Natural killer cell treated with Interleukin-12 subunit alpha and Interleukin-12 subunit beta and Interleukin-15 and Interleukin-18, amount 100 ng/mL, for 72 hours (primary cell): ENCODE measurements at places on chromosomes 1 and 21.

DNA sequence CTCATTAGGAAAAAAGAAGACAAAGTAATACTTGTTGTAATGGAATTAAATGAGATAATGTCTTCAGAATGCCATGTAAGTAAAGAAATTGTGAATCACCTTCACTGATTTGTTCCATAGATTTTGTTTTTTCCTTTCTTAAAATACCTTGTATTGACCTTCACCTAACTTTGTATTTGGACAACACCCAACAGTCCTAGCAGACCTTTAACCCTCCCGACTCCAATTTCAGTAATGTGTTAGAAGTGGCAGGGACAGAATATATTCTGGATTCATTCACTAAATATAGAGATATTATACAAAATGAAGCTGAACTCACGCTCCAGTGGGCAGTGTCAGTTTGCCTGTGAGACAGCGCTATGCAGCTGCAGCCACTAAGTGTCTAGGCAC is 57.9 kb downstream of the UCK2 start:
- no peak overlapping the region for H3K27ac ChIP-seq
- no peaks in the 10 kb centered on the region for H3K36me3 ChIP-seq
- no peaks in the 10 kb centered on the region for H3K27me3 ChIP-seq
- peaks cover 26% of the 10 kb centered on the region for H3K4me1 ChIP-seq

DNA sequence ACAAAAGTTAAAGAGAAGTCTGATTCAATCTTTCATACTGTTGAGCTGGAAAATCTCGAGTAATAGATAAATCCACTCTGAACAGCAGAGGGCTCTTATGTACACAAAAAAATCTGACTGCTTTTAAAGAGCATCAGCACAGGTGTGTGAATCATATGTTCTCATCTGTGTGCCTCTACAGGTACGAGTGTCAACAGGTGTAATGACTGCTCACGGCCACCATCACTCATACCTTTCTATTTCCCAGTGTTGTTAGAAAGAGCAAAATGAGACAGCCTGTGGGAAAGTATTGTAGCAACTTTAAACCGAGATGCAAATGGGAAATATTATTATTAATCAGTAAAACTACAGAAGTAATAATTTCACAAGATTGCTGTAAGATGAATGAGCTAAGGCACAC is 49.0 kb upstream of the SCAF4 start:
- H3K4me3 ChIP-seq = no peak overlapping the region
- H3K4me1 ChIP-seq = no peaks in the 10 kb centered on the region
- DNase-seq = no peak
- no peaks in the 10 kb centered on the region for H3K36me3 ChIP-seq
- no peak overlapping the region for H3K27ac ChIP-seq

GRCh38 chr1:234114648-234115307 is 210.3 kb downstream of the SLC35F3 start:
- peaks cover 11% of the 10 kb centered on the region for H3K27me3 ChIP-seq
- peak overlapping the region; percentile 6 for H3K4me3 ChIP-seq
- DNase-seq = no peak

DNA sequence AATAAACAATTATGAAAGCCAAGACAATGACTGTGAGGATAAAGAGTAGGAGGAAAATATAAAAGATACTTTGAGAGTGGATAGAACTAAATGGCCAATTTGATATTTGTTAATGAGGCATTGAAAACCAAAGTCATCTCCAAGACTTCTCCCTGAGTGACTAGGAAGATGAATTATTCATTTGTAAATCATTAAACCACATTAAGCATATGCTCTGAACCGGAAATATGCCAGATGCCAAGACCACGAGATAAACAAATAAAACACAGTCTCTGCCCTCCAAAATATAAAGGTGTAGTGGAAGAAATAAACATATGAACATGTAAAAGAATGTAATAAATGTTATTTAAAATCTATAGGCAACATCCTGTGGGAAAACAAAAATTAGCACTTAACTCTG is 78.8 kb downstream of the MRPL39 start:
- H3K27me3 ChIP-seq = peaks cover 9% of the 10 kb centered on the region
- no peaks in the 10 kb centered on the region for H3K4me1 ChIP-seq
- H3K27ac ChIP-seq = no peak overlapping the region
- H3K36me3 ChIP-seq = no peaks in the 10 kb centered on the region

GRCh38 chr1:62391369-62391971 is 45.4 kb upstream of the USP1 start:
- no peak overlapping the region for H3K27ac ChIP-seq
- no peaks in the 10 kb centered on the region for H3K36me3 ChIP-seq
- peaks cover 13% of the 10 kb centered on the region for H3K27me3 ChIP-seq
- H3K4me1 ChIP-seq = no peaks in the 10 kb centered on the region

DNA sequence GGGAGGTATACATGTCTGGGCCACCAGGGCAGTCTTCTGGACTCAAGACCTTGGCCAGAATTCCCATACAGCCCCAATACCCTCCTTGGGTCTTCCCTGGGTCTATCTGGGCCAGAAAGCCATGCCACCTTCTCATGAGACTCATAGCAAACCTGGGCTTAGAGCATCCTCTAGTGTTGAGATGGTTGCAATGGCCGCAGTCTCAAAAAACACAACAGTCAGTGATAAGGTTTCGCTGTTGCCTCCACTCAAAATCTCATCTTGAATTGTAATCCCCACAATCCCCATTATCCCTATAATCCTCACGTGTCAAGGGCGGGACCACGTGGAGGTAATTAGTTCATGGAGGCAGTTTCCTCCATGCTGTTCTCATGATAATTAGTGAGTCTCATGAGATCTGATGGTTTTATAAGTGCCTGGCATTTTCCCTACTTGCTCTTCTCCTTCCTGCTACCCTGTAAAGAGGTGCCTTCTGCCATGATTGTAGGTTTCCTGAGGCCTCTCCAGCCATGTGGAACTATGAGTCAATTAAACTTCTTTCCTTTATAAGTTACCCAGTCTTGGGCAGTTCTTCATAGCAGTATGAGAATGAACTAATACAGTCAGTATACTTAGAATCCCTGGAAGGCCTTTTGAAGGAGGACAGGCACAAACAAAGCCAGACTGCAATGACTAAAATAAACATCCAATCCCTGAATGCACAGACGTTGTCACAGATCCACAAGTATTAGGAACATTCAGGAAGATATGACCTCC is 77.0 kb downstream of the CTH start:
- no peaks in the 10 kb centered on the region for H3K36me3 ChIP-seq
- no peak overlapping the region for H3K27ac ChIP-seq
- DNase-seq = no peak
- H3K4me3 ChIP-seq = no peak overlapping the region

GRCh38 chr1:243596431-243597062 is 253.5 kb downstream of the AKT3 start:
- peaks cover 51% of the 10 kb centered on the region for H3K4me1 ChIP-seq
- peaks cover 3% of the 10 kb centered on the region for H3K36me3 ChIP-seq
- peak overlapping the region; percentile 88 for H3K27ac ChIP-seq
- peak; percentile 78 for DNase-seq
- peak overlapping the region; percentile 72 for H3K4me3 ChIP-seq

GRCh38 chr21:34228792-34229191 is 135.0 kb upstream of the KCNE2 start:
- DNase-seq = no peak
- H3K36me3 ChIP-seq = no peaks in the 10 kb centered on the region
- no peak overlapping the region for H3K27ac ChIP-seq
- no peaks in the 10 kb centered on the region for H3K4me1 ChIP-seq
- no peak overlapping the region for H3K4me3 ChIP-seq
- H3K27me3 ChIP-seq = peaks cover 2% of the 10 kb centered on the region

GRCh38 chr1:117860896-117861610 is 68.4 kb downstream of the GDAP2 start:
- H3K27me3 ChIP-seq = no peaks in the 10 kb centered on the region
- DNase-seq = no peak
- H3K4me3 ChIP-seq = no peak overlapping the region
- no peak overlapping the region for H3K27ac ChIP-seq
- H3K36me3 ChIP-seq = peaks cover 8% of the 10 kb centered on the region

GRCh38 chr1:82724246-82724645 is 923.5 kb downstream of the ADGRL2 start:
- no peak overlapping the region for H3K27ac ChIP-seq
- H3K36me3 ChIP-seq = peaks cover 4% of the 10 kb centered on the region
- H3K27me3 ChIP-seq = no peaks in the 10 kb centered on the region
- H3K4me3 ChIP-seq = no peak overlapping the region
- H3K4me1 ChIP-seq = no peaks in the 10 kb centered on the region
- no peak for DNase-seq

- H3K36me3 ChIP-seq = peaks cover 6% of the 10 kb centered on the region
- peak overlapping the region; percentile 79 for H3K4me3 ChIP-seq
- DNase-seq = no peak
- H3K27ac ChIP-seq = no peak overlapping the region
These were observed 808 bp upstream of the SERINC2 start for GRCh38 chr1:31412205-31412604.

DNA sequence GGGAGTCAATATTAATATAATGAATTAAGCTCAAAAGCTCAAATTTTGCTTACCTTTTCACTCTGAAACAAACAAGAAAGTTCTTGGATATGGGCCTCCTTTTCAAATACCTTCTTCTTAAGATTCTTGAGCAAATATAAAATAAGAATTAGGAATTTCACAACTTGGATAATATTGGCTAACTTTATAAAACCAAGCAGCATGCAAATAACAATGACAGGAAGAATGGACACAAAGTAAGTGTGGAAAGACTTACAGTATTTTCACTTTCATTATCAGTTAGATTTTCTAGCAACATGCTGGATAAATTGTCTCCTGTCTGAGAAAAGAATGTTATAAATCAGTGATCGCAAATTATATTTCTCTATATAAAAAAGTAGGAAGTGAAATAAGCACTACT is 13.2 kb downstream of the ODF2L start:
- H3K4me3 ChIP-seq = peak overlapping the region; percentile 53
- H3K27ac ChIP-seq = peak overlapping the region; percentile 58
- peaks cover 14% of the 10 kb centered on the region for H3K4me1 ChIP-seq
- no peak for DNase-seq
- peaks cover 6% of the 10 kb centered on the region for H3K36me3 ChIP-seq

- no peaks in the 10 kb centered on the region for H3K4me1 ChIP-seq
- no peak overlapping the region for H3K27ac ChIP-seq
- H3K27me3 ChIP-seq = peaks cover 6% of the 10 kb centered on the region
- H3K36me3 ChIP-seq = no peaks in the 10 kb centered on the region
These were observed 120.2 kb downstream of the GLIS1 start for GRCh38 chr1:53618500-53619366.

- DNase-seq = no peak
- peak overlapping the region; percentile 60 for H3K4me3 ChIP-seq
- no peaks in the 10 kb centered on the region for H3K36me3 ChIP-seq
- no peaks in the 10 kb centered on the region for H3K27me3 ChIP-seq
- H3K4me1 ChIP-seq = peaks cover 21% of the 10 kb centered on the region
These were observed 119.1 kb upstream of the JUN start for GRCh38 chr1:58902830-58903513.

- peak; percentile 22 for DNase-seq
- no peak overlapping the region for H3K4me3 ChIP-seq
- H3K27me3 ChIP-seq = peaks cover 23% of the 10 kb centered on the region
- no peak overlapping the region for H3K27ac ChIP-seq
These were observed 88.0 kb upstream of the IFFO2 start for GRCh38 chr1:19044471-19044870.

GRCh38 chr1:214901718-214902117 is 180.8 kb upstream of the KCNK2 start:
- H3K27me3 ChIP-seq = no peaks in the 10 kb centered on the region
- H3K4me3 ChIP-seq = no peak overlapping the region
- H3K27ac ChIP-seq = no peak overlapping the region
- DNase-seq = no peak

DNA sequence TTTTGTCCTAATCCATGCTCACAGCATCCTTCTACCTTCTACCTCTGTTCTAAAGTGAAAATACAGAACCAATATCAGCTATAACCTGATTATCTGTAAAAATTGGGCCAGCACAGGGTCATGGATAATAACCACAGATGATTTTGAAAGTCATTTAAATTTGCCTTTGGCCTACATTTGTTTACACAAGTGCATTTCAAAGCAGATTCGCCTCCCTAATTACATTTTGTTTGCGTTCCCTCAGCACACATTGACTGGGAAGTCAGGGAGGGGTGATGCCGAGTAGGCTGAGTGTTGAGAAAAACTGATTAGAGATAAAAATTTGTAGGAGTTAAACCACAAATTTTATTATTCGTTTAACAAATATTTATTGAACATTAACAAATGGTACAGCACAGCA is 19.2 kb upstream of the RGS8 start:
- H3K36me3 ChIP-seq = no peaks in the 10 kb centered on the region
- H3K27me3 ChIP-seq = peaks cover 17% of the 10 kb centered on the region
- no peak for DNase-seq
- H3K4me1 ChIP-seq = no peaks in the 10 kb centered on the region
- no peak overlapping the region for H3K4me3 ChIP-seq
- no peak overlapping the region for H3K27ac ChIP-seq

- H3K27ac ChIP-seq = no peak overlapping the region
- H3K27me3 ChIP-seq = peaks cover 5% of the 10 kb centered on the region
- H3K4me1 ChIP-seq = peaks cover 21% of the 10 kb centered on the region
- no peak overlapping the region for H3K4me3 ChIP-seq
- H3K36me3 ChIP-seq = no peaks in the 10 kb centered on the region
These were observed 118.9 kb upstream of the SYT6 start for GRCh38 chr1:114272593-114272992.

GRCh38 chr1:81800695-81801650 is at the start of gene ADGRL2:
TSS of gene ADGRL2 (plus strand) at chr1:81800934. CDS start at chr1:81836985, 36,051 bp downstream.
- H3K4me3 ChIP-seq = no peak within 1 kb of the TSS
- H3K36me3 ChIP-seq = peaks cover 14% of the 10 kb centered on the region
- no peak for DNase-seq
- H3K27me3 ChIP-seq = peaks cover 24% of the 10 kb centered on the region

GRCh38 chr1:66747501-66747900 is 4.8 kb upstream of the DYNLT5 start:
- H3K4me1 ChIP-seq = peaks cover 5% of the 10 kb centered on the region
- peaks cover 27% of the 10 kb centered on the region for H3K27me3 ChIP-seq
- no peaks in the 10 kb centered on the region for H3K36me3 ChIP-seq
- H3K4me3 ChIP-seq = no peak overlapping the region
- DNase-seq = no peak

DNA sequence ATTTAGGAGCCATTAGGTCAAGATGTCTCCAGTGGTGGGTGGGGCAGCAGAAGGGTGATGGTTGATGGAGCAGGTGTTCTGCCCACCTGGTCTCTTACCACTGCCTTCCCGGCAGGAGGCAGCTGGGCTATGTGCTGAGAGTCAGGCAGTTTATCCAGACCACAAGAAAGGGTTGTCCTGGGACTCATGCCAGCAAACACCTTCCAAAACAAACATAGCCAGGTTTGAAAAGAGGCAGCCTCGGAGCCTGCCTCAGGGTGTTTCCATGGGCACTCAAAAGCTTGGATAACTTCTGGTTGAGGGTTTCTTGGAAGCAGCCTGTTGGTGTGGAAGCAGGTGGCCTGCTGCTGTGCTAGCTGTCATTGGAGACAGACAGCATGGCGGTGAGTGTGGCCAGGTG is 187.2 kb downstream of the PCP4 start:
- H3K4me3 ChIP-seq = no peak overlapping the region
- DNase-seq = no peak
- H3K27me3 ChIP-seq = no peaks in the 10 kb centered on the region

GRCh38 chr1:59332983-59333382 is 36.1 kb downstream of the FGGY start:
- H3K36me3 ChIP-seq = peaks cover 7% of the 10 kb centered on the region
- peak overlapping the region; percentile 84 for H3K4me3 ChIP-seq
